ENCODE measurements at places on chromosomes 1 and 21. TPM values are rescaled to one million over a fixed set of nuclear protein-coding genes. Genes with fewer than 3 reads are reported as not detected.

HMCN1 gene
- total RNA-seq, result 15.4 TPM

SUSD4 gene
- total RNA-seq, result 0.14 TPM

TNNI3K gene
- total RNA-seq, result 1.1 TPM

NBPF26 gene
- 13.4 TPM for total RNA-seq

C8A gene
- not detected for total RNA-seq

CD244 gene
- not detected for total RNA-seq

TCHHL1 gene
- not detected for total RNA-seq

SELP gene
- not detected for total RNA-seq

TNN gene
- total RNA-seq, result not detected

TBX15 gene
- total RNA-seq, result 0.18 TPM

CBS gene
- total RNA-seq, result 39.4 TPM

SYT6 gene
- total RNA-seq, result not detected

SIM2 gene
- under 0.01 TPM for total RNA-seq

S100A11 gene
- total RNA-seq, result 30.6 TPM

OR2L8 gene
- total RNA-seq, result not detected

LCE2A gene
- not detected for total RNA-seq

OR2G6 gene
- not detected for total RNA-seq

SLAMF7 gene
- not detected for total RNA-seq

SPAG17 gene
- under 0.01 TPM for total RNA-seq
